Amniotic stem cell (primary cell): ENCODE measurements at places on chromosomes 12 and 14.

DNA sequence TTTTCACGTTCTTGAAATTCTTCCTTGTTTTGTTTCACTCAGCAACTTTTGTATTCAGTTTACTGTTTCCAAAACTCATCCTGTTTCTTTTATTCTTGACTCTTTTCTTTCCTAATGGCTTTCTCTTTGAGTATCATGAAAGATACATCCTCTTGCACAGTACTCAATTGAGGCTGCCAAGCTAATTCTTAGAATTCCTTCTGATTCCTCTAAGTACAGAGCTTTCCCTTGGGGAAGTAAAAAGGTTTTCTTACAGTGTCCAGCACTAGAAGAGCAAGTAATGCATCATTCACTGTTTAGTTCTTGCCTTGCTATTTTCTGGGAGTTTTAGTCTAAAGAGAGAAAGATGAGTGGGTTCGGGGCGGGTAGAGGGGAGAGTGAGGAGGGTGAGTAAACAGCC lies 154.1 kb downstream of the NEDD1 start:
- DNase-seq: no peak

DNA sequence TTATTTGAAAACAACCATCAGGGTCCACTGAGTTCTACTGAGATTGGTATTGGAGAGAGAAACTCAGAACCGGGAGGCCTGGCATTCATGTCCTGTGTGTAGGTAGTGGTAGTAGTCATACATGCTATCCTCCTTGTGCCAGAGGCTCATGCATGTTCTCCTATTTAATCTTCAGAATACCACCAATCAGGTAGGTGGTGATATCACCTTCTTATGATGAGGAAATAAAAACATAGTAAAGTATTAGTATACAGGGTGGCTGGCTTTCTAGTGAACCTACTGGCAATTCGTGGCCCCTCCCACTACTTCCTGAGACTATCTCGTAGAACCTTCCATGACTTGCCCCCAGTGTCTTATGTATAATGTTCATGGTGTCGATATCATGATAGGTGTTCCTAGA lies 40.5 kb upstream of the EID3 start:
- DNase-seq: no peak

DNA sequence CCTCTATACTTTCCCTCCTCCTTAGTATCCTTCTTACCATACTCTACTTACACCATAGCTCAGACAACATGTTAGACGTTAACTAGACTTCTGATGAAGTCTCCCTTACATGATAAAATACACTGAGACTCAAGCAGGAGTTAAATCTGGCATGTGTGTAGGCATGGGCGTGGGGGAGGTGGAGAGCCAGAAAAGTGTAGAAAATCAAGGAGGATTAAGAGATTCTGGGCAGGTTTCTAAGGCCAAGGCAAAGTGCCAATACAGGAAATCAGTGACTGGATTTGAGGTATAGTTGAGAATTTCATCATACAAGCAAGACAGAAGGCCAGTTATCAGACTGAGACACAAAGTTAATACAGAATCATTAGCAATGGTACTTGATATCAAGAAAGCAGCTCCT lies 37.4 kb downstream of the EPS8 start:
- no peak for DNase-seq

DNA sequence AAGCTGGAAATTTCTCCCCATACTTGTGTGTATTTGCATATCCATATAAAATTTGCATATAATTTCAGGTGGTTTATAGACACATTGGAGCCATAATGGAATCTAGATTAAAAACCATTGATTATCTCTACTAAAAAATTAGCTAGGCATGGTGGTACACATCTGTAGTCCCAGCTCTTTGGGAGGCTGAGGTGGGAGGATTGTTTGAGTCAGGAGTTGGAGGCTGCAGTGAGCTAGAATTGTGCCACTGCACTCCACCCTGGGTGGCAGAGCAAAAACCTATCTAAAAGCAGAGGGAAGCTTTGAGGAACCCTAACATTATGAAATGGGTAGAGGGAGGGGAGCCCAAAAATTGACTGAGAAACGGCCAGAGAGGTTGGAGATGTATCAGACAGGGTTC lies 2.6 kb upstream of the RDH11 start:
- DNase-seq: no peak

- no peak for DNase-seq
These were observed 61.0 kb downstream of the NT5DC3 start for GRCh38 chr12:103780093-103780440.

DNA sequence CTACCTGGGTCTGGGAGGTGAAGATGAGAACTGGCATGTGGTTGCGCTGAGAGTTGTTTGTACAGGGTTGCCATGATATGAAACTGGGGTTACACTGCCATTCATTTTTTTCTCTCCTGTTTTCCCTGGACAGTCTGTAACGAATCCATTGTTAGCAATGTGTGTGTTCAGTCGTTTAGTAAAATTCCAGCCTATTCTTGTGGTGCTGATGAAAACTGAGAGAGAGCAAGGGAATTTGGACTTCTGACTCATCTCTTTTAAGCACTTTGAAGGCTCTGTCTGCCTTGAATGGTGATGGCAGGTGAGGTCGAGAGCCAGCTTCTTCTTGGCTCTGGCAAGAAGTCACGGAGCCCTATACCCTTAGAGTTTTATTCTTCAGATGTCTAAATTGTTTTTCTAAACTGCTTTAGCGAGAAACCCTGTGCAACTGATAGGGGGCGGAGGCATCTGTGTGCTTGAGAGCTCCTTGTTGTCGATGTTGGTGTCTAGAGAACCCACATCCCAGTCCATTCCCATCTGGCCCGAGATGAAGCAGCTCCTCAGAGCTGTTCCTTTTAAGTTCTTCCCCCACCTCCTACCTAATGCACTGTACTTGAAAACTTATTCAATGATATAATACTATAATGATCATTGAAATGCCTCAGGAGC lies 204.4 kb downstream of the TMX1 start:
- no peak for DNase-seq

DNA sequence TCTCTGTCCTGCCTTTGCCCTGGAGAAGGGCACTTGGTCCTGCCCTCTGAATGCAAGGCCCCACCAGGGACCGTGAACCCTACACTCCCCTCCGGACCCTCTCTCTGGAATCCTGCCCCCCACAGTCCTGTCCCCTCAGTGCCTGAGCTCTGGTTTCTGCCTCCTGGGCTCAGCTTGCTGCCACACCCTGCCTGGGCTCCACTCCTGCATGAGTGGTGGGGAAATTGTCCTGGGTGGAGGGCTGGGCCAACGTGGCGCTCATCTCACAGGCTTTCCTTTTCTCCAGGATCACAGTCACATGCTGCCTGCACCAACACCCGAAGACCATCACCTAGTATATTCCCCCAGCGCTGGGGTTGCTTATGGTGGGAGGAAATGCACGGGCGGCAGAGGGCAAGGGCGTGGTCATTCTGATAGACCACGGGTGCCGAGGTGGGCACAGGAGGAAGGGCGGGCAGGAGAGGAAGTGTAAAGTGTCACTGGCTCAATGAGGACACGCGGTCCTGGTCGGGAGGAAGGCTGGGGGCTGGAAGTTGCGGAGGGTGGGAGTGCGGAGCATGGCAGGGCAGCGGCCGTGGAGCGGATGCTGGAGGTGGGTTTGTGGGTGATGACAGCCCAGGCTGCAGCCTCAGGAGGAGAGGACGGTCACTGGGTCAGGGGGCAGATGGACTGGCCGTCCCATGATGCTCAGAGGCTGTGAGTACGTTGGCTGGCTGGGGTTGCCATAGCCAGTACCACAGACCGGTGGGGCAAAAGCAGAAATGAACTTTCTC lies 99.5 kb downstream of the KIF26A start:
- no peak for DNase-seq

GRCh38 chr14:42428996-42429395 lies 822.3 kb downstream of the LRFN5 start:
- no peak for DNase-seq
